ENCODE measurements at places on chromosomes 3 and 15.

GRCh38 chr3:28103861-28104260 is 137.6 kb upstream of the CMC1 start:
- no peaks in the 10 kb centered on the region for H3K27me3 ChIP-seq
- DNase-seq: no peak
- H3K4me1 ChIP-seq: no peaks in the 10 kb centered on the region
- no peak overlapping the region for H3K4me3 ChIP-seq
- H3K36me3 ChIP-seq: no peaks in the 10 kb centered on the region
- no peak overlapping the region for H3K27ac ChIP-seq

- H3K27ac ChIP-seq: no peak overlapping the region
- peaks cover 39% of the 10 kb centered on the region for H3K36me3 ChIP-seq
- no peaks in the 10 kb centered on the region for H3K27me3 ChIP-seq
- no peak overlapping the region for H3K4me3 ChIP-seq
- H3K4me1 ChIP-seq: peaks cover 11% of the 10 kb centered on the region
Measured at GRCh38 chr3:51935886-51936755, 5.6 kb downstream of the RRP9 start.

- H3K27me3 ChIP-seq: no peaks in the 10 kb centered on the region
- no peak overlapping the region for H3K27ac ChIP-seq
- H3K36me3 ChIP-seq: no peaks in the 10 kb centered on the region
Measured at GRCh38 chr3:100577382-100578008, 31.9 kb upstream of the ADGRG7 start.

DNA sequence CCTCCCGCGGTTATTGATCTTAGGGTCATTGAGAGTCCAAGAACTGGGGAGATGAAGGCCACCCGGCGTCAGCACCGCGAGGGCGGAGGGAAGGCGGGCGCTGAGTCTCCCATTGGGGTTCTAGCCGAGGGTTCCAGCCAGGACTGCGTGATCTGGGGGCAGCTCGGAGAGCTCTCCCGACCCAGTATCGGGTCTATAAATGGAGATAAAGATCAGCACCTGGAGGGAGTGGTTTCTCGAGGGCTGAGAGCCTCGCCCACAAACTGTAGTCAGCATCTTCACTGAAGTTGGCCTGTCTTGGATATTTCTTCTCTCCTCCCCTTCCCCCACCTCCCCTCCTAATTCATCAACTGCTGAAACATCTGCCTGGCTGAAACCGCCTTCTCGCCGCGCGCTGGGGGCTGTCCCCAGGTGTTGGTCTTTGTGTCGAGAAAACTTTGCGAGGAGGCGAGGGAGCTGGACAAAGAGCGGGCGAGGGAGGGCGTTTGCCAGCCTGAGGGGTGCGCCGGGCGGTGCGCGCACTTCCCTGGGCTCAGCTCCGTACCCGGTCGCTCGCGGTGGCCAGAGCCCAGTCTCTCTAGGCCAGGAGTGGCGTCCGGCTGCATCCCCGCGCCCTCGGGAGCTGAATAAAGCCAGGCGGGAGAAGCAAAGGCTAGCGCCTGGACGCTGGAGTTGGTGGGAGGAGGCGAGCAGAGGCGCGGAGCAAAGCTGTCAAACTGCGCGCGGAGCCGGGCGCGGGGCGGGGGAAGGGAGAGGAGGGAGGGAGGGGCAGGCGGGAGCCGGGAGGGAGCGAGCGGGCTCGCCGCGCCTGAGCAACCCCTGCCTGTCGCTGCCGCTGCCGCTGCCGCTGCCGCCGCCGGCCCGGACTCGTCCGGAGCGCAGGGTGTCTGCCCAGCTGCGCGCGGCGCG is at the start of gene ST8SIA2:
Gene ST8SIA2, plus strand, starts transcription at position 811 of the 909 bp plus-strand sequence. CDS start 184 bp downstream, outside the sequence.
- H3K27ac ChIP-seq: no peak within 1 kb of the TSS
- no peak for DNase-seq
- H3K36me3 ChIP-seq: no peaks in the 10 kb centered on the region
- H3K4me1 ChIP-seq: no peaks in the 10 kb centered on the region
- no peak within 1 kb of the TSS for H3K4me3 ChIP-seq
- peaks cover 6% of the 10 kb centered on the region for H3K27me3 ChIP-seq

DNA sequence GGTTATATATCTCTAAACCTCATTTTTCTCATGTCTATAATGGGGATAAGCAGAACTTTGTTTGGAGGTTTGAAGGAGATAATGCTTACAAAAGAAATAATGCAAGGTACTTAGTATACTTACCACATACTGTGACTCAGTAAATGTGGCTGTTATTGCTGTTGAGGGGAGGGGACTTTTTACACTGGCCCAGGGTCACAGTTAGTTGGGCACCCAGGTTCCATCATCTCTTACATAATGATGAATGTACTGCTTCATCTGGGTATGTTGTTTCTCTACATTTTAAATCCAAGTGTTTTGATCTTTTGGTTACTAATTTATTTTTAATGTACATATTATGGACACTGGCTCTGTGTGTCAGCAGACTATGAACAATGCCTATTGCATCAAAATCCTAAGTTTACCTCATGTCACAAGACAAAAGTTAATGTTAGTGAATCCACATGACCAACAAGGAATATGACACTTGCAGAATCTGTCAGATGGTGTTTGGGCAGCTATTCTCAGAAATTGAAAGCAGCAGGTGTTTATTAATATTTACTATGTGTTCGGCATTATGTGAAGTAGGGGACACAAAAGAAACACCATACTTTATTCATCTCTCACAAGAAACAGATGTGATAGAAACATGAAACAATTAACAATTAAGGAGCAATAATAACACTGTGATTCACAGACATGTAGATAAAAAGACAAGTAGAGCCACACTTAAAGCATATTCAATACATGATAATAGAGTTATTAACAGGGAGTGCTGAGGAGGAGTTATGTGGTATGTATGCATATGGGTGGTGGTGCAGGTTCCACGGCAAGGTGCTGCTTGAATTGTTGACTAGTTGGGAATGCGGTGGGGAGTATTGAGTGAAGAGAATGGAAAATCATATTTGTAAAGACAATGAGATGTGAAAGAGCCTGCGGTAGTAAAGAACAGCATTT is 109.7 kb downstream of the GALK2 start:
- no peak for DNase-seq
- H3K4me1 ChIP-seq: no peaks in the 10 kb centered on the region
- H3K27me3 ChIP-seq: no peaks in the 10 kb centered on the region
- no peaks in the 10 kb centered on the region for H3K36me3 ChIP-seq
- H3K27ac ChIP-seq: no peak overlapping the region
- H3K4me3 ChIP-seq: no peak overlapping the region

GRCh38 chr3:186162221-186162620 is 53.3 kb upstream of the ETV5 start:
- H3K4me3 ChIP-seq: no peak overlapping the region
- peaks cover 7% of the 10 kb centered on the region for H3K36me3 ChIP-seq
- H3K27me3 ChIP-seq: no peaks in the 10 kb centered on the region
- H3K4me1 ChIP-seq: no peaks in the 10 kb centered on the region
- H3K27ac ChIP-seq: no peak overlapping the region

DNA sequence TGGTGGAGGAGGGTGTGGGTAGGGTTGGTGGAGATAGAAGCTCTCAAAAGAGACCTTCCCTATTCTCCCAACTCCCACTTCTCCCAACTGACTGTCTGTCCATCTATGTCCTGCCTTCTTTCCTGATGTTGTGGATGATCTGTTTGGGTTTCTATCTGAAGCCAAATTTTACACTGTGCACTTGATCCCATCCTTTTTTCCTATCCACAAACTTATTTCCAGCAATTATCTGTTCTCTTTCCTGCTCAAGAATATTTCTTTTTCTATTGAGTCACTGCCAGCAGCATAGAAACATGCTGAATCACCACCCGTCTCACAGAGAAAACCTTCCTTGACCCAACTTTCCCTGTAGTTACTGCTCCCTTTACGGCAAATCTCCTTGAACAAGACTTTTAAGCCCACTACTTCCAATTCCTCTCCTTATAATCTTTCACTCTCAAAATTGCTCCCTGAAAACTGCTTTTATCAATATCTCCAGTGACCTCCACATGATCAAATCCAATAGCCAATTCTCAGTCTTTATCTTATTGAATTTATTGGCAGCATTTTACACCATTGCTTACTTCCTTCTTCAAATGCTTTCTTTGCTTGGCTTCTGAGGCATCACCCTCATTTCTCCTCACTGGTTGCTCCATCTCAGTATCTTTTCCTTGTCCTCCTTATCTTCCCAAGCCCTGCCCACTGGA is 141.2 kb upstream of the SLC7A14 start:
- DNase-seq: no peak
- no peaks in the 10 kb centered on the region for H3K36me3 ChIP-seq
- no peaks in the 10 kb centered on the region for H3K27me3 ChIP-seq
- no peak overlapping the region for H3K4me3 ChIP-seq
- H3K4me1 ChIP-seq: peaks cover 23% of the 10 kb centered on the region

DNA sequence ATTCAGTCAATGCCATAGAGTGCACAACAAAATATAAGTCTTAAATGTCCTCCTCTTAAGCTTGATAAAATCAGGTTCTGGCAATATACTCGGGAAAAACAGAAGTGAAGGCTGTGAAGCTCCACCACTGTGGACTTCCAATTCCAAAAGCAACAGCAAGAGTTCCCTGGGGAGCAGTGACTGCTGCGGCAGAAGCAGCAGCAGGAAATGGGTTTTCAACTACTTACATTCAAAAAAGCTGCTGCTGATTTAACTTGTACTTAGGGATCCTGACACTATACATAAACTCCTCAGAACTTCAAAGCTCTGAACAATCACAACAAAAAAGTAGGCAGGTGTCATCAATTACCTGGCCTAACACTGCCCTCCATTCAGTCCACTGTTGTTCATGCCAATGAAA is 4.7 kb downstream of the CEP152 start:
- no peak overlapping the region for H3K4me3 ChIP-seq
- H3K27ac ChIP-seq: no peak overlapping the region
- H3K27me3 ChIP-seq: no peaks in the 10 kb centered on the region
- no peaks in the 10 kb centered on the region for H3K36me3 ChIP-seq

DNA sequence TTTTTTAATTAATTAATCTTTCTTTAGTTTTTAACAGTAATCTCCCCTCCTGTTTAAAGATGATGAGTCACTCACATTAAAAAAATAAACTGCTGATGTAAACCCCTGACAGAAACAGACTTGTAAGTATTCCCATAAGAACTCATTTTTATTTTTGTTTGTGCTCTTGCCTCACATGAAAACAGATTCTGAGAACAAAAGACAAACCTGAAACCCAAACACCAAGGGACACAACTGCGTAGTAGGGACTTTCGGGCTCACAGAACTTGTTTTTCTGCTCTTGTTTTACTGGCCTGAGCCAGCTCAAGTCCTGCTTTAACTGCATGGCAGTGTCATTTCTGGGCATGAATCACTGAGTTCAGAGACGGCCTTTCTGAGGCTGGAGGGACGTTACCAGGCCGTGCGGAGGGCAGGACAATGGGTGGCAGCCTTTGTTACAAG is 600.8 kb downstream of the FOXP1 start:
- peaks cover 84% of the 10 kb centered on the region for H3K4me1 ChIP-seq
- H3K36me3 ChIP-seq: peaks cover 21% of the 10 kb centered on the region
- peak overlapping the region; percentile 46 for H3K4me3 ChIP-seq
